Stimulated activated CD4-positive, alpha-beta T cell treated with anti-CD3 and anti-CD28 coated beads, Interleukin-2, amount 100 ng/mL, for 24 hours (primary cell): ENCODE measurements at places on chromosomes 2 and 18.

DNA sequence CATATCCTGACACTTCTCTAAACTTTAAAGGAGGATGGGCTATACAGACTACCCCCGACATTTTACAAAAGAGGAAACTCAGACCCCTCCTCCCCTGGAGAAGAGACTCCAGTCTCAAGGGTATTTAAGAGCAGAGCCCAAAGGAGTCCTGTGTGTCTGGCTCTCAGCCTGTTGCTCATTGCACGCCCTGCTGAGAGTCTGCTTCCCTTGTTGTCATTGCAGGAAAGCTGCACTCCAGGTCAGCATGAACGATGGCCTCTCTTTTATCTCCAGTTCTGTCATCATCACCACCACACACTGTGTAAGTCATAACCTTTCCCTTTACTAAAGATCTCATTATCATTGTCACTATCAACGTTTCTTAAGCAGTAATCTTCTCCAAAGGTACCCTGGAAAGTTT lies 111.4 kb downstream of the ANTXR1 start:
- DNase-seq = no peak

DNA sequence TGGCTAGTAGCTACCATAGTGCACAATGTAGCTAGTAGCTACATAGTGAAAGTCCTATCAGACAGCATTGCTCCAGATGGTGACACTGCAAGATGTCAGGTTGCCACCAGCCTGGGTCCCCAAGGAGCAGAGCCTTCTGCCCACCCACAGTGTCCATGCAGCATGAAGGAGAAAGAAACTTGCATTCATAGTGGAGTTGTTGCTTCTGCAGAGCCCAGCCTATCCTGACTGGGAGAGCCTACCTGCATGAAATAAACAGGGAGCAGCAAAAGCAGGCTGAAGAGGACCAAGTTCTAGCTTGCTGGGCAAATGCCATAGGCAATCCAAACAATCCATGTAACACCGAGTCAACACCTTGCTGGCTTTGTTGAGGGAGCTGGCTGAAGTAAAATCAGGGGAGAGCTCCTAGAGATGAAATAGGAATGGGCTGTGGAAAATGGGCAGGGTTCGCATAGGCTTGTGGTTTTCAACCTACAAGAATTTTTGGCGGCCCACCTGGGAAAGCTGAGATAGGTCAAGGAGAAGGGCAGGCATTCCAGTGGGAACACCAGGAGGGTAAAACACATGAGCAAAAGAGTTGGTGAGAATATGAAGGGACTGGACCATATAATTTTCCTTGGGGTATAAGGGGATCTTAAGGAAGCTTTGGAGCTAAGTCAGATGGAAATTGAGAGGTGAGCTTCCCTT lies 195.8 kb downstream of the CYP26B1 start:
- DNase-seq = no peak

GRCh38 chr18:42914476-42914875 lies 201.0 kb downstream of the RIT2 start:
- DNase-seq = no peak

DNA sequence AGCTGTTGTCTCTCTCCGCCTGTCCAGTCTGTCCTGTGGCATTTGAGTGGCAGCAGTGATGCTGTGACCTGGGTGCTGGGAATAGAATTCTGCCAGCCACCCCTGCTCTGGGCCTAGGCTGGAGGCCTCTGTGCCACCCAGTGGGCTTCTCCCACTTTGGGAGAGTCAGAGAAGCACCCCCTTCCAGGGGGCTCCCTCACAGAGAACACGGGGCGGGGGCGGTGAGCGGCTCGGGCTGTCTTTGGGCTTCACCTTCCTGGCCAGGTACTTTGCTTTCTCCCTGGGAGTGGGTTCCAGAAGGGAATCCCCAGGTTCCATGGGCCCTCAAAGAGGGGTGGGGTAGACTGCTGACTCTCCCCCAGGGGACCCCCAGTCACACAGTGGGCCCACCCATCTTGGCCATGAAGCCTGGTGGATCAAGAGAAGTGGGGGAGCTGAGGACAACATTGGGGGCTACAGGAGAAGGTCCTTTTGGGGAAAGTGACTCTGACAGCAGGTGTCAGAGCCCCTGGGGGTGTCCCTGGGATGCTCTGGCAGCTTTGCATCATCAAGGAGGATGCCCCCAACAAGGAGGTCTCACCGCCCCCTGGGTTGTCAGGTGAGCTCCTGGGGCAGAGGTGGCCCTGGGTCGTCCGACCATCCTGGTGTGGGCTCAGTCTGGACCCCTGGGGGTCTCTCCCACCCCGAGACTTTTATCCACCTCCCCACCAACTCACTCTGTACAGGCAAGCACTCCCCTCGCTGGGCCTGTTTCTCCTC lies 18.8 kb upstream of the BOK start:
- DNase-seq = no peak

GRCh38 chr2:112108178-112108832 lies 29.9 kb upstream of the FBLN7 start:
- no peak for DNase-seq

DNA sequence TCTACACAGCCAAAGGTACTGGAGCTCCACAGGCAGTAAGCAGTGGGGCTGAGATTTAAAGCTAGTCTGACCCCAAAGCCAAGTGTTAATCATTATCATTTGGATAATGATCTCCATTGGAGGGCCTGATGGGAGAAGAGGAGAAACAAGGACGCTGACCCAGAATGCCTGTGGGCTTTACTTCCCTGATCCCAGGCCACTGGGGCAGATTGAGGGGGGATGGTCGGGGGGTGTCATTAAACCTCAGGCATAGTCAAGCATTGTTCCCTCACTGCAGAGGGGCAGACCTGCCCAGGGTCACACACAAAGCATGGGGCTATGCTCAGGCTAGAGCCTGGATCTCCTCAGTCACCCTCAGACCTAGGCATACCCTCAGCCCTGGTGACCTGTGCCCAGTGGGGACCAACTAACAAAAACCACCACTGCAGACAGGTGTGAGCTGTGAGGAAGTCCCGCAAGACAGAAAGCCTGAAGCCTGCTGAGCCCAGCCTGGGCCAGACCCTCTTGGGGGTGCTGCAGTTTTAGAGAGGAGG lies 53.4 kb downstream of the SDC1 start:
- no peak for DNase-seq

DNA sequence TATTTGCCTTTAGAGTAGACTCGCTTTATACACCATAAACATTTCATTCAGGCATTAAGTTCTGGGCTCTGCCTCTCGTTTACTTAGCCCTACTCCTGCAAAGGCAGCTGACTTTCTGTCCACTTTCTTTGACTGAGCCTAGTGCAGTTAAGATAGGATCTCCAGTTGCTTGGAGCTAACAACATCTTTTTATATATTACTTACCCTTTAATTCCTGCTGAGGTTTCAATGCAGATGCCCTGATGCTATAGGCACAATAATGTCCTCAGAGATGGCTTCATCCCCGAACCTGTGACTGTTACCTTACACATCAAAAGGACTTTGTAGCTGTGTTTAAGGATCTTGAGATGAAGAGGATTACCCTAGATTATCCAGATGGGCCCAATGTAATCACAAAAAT lies 505.8 kb upstream of the TNP1 start:
- DNase-seq = no peak

DNA sequence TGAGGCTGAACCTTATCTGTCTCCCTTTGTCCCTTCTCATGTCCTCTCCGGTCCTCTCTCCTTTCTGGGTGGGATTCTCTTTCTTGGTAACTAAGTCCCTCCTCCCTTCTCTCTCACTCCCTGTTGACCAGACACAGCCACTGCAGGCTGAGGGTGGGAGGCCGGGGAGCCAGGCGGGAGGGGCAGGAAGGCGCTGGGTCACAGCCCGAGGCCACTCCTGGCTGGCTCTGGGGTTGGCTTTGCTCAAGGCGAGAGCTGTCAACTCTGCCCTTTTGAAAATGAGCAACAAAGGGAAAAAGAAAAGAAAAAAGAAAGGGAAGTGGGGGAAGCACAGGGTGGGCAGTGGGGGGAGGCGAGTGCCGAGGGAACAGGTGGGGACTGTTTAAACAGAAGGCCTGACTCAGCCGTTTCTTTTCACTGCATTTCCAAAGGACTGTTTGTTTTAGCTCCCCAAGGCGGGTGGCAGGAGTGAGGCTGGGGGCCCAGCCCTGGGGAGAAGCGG lies 70.5 kb upstream of the IGFBP5 start:
- no peak for DNase-seq

DNA sequence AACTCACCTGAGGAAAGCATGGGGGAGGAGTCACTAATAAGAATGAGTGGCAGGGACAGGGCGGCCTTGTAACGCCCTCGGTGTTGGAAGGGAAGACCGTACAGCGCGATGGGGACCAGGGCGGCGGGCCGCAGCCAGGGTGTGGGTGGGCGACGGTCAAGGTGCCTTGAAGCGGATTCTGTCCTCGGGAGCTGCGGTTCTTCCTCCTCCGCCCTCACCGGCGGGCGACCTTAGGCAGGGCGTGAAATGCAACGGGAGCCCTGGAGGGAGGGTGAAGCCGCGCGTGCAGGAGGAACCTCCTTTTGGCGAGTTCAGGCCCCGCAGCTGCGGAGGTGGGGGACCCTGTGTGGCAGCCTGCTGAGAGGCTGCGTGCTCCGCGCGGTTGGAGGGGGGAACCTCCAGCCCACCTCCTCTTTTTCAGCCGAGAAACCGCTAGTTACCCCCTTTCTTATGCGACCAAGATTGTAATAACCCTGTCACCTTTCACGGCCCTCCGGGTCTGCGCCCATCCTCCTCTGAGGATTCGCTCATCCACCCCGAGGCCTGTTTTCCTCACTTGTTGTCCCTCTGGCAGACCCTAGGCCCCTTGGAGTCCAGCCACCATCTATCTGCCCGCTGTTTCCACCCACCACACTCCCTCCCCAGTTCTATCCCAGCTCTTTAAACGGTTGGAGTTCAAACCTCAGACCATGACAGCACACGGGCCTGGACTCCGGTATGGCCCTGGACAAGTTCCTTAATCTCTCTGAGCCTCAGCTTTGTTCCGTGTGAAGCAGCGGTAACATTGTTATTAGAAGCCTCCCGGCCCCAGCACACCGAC lies 823 bp upstream of the RNU2-63P start:
- DNase-seq = no peak

DNA sequence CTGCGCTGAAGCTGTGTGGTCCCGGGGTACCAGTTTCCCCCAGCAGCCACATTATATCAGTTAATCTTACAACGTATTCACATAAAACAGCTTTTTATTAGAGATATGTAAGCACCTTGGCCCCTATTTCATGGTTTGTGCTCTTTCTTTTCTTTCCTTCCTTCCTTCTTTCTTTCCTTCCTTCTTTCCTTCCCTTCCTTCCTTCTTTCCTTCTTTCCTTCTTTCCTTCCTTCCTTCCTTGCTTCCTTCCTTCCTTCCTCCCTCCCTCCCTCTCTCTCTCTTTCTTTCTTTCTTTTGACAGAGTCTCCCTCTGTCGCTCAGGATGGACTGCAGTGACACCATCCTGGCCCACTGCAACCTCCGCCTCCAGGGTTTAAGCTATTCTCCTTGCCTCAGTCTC lies 3.7 kb upstream of the METAP1D start:
- no peak for DNase-seq

- no peak for DNase-seq
These were observed 210.7 kb downstream of the RND3 start for GRCh38 chr2:150276737-150277136.

DNA sequence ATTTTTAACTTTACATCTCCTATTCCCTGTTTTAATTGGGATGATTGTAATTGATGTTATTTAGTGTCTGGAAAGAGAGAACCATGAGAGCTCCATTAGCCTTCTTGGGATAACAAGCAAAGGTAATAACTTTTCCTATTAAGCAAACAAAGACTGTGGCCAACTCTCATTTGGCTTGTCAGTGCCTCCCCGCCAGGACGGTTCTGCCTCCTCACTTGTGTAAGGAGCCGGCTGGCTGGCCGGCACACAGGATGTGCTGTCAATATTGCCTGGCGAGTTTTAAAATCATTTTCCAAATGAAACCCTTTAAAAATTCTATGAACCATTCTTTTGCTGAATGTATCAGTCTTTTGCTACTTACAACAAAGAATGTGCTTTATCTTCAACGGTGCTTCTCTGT lies 898.3 kb downstream of the CPS1 start:
- no peak for DNase-seq

DNA sequence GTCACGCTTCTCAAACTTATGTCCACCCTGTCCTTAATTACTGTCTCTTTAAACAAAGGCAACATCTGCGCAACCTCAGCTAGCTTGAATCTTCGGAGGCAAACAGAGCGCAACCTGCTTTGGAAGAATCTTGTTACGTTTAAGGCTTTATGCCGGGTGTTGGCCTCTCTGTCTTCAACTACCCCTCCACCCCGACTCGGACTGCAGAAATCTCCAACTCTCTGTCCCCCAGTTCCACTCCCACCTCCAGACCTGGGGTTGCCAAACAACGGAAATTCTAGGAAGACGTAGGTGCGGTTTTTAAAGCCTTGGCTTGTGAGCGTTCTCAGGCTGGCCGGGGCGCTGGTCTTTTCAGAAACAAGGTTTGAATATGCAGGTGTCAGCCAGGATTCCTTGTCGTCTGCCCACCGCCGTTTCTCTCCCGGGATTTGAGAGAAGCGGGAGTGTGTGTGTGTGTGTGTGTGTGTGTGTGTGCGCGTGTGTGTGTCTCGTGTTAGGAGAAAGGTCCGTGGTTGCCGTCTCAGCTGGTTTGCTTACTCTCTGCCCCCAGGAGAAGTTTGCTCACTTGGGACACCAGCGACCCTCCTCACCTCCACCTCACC lies 1.1 kb upstream of the ONECUT2 start:
- no peak for DNase-seq

DNA sequence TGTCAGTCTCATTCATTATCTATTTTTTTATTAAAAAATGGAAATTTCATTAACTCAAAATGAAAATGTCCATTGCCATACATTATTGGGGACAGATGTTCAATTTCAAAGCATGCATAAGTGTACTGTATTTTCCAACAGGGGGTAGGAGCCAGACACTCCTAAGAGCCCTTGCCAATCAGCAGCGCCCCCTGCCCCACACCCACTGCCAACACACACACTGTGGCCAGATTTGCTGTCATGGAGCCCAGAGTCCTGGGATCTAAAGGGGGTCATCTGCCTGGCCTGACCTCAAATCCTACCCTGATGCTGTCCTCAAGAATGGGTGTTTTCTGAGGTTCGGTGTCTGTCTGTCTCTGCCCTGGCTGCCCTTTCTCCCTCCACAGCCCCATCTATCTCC lies 162.2 kb upstream of the TWIST2 start:
- no peak for DNase-seq

- DNase-seq = no peak
These were observed 200.7 kb downstream of the DIS3L2 start for GRCh38 chr2:232162187-232162586.

DNA sequence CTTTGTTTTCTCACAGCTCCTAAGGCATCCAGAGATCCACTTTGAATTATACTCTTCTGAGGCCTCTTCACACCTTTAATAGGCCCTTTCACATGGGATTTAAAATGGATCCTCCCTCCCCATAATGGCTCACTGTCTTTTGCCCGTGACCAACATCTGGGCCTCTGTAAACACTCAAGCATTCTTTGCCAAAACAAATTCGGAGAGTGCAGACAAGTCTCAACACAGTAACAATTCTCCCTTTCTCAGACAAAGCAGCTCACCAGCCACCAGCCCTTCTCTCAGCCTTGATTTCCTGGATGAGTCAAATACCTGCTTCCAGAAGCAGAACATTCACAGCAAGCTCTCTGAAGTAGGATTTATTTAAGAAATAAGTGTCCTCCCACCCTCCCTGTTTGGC lies 14.0 kb upstream of the IMP4 start:
- no peak for DNase-seq
